ENCODE measurements at places on chromosomes 12 and 14.

GRCh38 chr14:54489318-54489683, 521 bp upstream of the GMFB start:
- no peak for DNase-seq

DNA sequence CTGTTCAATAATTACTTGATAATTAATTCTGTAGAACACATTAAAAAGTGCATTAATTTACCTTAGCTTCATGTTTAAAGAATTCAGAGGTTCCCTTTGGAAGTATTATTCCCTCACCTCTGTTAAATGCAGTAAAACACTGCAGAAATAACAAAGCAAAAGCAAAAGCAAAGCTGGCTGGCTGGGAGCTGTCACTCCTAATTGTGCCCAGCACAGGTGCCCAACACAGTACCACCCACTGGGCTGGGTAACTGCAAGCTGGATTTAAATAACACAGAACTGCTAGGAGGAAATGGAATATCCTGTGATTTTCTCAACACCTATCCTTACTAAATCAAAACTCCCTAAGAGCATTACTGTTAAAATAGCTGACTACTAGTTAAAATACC, 72.6 kb downstream of the SLC2A13 start:
- no peak for DNase-seq

DNA sequence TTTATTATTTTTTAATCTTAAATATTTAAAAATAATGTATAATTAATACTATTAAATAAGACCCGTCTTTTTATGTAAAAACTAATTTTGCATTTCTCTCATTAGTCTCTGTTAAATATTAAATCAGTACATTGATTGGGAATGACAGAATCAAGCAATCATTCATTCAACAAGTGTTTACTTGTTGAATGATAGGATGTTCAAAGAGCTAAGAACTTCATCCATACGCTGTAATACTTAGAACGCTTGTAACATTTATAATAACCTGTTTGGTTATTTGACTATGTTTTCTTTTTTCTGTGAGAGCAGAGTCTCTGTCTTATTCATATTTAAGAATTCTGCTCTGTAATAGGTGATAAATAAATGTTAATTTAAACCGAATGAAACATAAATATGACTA, 2.9 kb upstream of the BATF start:
- DNase-seq = no peak

GRCh38 chr12:19893514-19893913, 454.2 kb downstream of the AEBP2 start:
- no peak for DNase-seq

All from AG04449 (cell line).